ENCODE measurements at places on chromosomes 6 and 20.

GRCh38 chr6:168197636-168198301 lies 118.8 kb upstream of the FRMD1 start:
- no peak for DNase-seq

DNA sequence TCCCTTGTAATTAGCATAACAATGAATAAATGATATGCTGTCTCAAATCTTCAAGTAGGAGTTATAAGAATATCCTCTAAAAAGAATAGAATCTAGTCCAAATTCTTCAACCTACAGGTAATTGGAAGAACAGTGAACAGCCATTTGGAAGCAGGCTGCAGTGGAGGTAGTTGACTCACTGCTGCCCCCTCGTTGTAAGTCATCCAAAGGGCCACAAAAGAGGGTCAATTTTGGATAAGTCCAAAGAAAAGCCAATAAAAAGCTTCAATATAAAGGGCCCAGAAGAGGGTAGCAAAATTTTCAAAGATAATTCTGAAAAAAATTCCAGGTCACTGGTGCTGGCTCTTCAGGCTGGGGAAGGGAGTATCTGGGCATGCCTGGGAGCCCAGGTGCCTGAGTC lies 60.8 kb upstream of the SSTR4 start:
- no peak for DNase-seq

GRCh38 chr6:103797738-103798137 lies 1062.0 kb downstream of the HACE1 start:
- no peak for DNase-seq

DNA sequence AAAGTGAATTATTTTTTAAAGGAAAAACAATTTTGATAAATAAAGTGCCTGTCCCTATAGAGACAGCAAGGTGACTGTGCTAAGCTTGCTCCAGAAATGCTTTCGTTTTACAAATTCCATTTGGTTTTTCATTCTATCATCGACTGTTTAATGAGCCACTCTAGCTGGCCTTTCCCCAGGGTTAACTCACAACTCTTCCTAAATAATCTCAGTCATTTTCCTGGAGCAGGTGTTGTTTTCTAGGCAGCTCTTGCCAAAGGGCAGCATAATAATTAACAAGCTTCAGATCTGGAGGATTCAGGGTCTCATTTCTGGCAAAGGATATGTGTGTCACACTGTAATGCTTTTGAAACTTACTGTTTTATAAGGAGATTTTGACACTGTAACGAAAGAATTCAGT lies 184.2 kb downstream of the KHDC1L start:
- DNase-seq, result no peak

GRCh38 chr6:155154158-155154830 lies 109.5 kb upstream of the CLDN20 start:
- peak; percentile 72 for DNase-seq

GRCh38 chr6:17656644-17657043 lies 50.1 kb downstream of the NUP153 start:
- DNase-seq, result no peak

DNA sequence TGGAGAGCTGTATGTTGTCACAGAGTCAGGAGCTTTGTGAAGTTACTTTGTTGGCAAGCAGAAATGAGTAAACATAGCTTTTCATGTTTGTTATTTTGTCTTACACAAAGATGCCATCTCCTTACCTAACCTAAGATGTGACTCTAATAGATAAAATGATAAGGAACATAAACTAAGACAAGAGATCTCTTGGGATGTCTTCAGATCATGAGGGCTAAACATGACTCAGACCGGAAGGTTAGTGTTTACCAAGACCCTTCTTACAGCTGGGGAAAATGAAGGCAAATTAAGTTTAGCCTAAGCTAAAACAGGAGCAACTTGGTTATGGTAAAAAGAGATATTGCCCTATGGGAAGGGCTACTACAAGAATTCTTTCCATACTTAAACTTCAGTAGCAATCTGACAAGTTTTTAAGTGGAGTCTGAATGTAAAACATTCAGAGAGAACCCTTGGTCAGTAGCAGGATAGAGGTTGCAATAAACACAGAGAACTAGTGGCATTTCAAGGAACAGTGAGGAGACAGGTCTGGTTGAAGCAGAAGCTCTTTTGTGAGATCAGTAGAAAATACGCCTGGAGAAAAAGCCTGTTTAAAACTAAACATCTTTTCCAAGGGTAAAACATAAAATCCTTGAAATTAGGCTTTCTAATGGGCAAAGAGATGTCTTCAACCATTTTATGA lies 29.9 kb downstream of the SGK1 start:
- no peak for DNase-seq

GRCh38 chr6:26232940-26233648 lies 131.9 kb upstream of the BTN3A2 start:
- DNase-seq, result peak; percentile 83

- no peak for DNase-seq
Measured at GRCh38 chr6:160455081-160455480, 106.9 kb downstream of the SLC22A3 start.

DNA sequence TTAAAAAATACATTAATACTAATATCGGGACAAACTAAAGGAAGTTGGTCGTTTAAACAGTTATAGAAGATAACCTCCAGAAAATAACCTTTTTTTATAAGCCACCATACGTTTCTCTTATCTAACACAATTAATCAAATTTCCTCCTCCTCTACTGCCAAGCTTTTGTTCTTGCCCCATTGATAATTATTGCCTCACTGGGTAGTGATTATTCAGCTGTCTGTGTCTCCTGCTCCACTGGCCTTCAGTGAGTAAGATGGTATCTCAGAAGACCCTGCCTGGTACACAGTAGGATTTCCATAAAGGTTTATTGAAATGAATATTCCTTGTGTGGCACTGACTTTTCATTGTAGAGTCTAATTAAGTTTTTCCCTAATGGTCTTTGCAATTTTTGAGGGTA lies 165.5 kb upstream of the SCGN start:
- no peak for DNase-seq

- no peak for DNase-seq
Measured at GRCh38 chr20:1333462-1334369, 4.8 kb upstream of the SDCBP2 start.

Measured in activated CD8-positive, alpha-beta memory T cell treated with anti-CD3 and anti-CD28 coated beads, Interleukin-2, amount 50 U/mL, for 48 hours (primary cell).